ENCODE measurements at places on chromosomes 5 and 9.

DNA sequence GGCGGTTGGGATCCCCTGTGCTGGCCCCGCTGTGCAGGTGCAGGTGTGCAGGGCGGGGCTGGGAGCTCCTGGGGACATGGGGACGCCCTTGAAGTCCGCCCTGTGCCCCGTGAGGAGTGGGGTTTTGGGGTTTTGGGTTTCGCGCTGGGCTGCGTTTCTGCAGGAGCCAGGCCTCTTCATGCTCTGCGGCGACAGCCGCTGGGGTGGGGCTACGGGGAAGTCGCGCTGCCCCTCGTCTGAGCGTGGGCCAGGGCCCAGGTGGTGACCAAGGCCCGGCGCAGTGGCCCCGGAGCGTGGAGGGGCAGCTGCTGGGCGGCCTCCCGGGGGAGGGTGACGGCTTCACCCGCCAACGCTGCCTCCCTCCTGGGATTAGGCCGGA, 47.8 kb upstream of the IRX4 start:
- no peak for DNase-seq

- DNase-seq, result no peak
Measured at GRCh38 chr9:38226491-38226951, 157.5 kb upstream of the SHB start.

GRCh38 chr5:16987776-16988175, 51.7 kb upstream of the MYO10 start:
- DNase-seq, result no peak

DNA sequence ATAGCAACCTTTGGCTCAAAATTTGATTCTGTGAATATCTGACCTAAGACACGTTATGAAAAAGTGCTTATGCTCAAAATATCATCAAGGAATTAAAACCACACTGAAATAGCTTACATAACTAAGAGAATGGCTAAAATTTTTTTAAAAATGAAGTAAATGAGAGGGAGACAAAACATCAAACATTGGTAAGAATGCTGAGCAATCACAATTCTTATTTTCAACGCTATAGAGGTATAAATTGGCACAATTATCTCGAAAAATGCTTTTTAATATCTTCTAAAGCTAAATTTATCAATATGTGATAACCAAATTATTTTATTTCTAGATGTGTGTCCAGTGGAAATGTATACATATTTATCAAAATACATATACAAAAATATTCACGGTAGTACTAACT, 381.3 kb downstream of the ANXA1 start:
- DNase-seq, result no peak

GRCh38 chr5:21818370-21818720, 1034.8 kb downstream of the CDH12 start:
- no peak for DNase-seq

- DNase-seq, result no peak
Measured at GRCh38 chr5:143275512-143276363, 127.7 kb downstream of the NR3C1 start.

GRCh38 chr5:149809931-149810691, 80.0 kb downstream of the PPARGC1B start:
- no peak for DNase-seq

DNA sequence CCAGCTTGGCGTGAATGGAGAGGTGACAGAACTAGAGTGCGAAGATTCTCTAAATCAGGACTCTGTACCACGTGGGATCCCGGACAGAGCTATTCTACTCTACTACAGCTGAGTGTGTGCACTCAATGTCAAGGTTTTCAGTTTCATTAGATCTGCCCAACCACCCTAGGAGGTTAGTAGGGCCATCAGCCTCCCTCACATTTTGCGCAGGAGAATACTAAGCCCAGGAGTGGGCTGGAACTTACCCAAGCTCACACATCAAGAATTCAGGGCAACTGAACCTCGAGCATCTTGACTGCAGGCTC, 68.3 kb upstream of the TBC1D2 start:
- DNase-seq, result no peak

GRCh38 chr9:109737295-109737694, 42.7 kb upstream of the PALM2AKAP2 start:
- no peak for DNase-seq

GRCh38 chr9:13378154-13378553, 98.7 kb upstream of the MPDZ start:
- DNase-seq, result no peak

GRCh38 chr5:133744960-133745308, 132.6 kb upstream of the FSTL4 start:
- DNase-seq, result no peak

DNA sequence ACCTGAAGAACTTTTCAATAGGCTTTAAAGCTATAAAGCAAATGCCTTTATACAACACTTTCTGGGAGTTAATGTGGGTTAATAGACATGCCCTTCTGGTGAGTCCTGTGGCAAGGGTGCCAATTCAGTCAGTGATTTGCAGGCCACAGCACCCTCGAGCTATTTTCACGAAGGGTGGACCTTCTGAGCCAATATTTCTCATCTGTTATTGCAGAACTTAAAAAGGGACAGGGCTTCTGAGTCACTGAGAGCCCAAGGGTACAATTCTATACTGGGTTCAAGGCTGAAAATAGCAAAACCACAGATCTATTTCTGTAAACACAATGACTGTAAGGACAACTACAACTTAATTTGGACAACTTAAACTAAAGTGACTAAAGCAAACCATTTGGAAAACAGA, 92.8 kb downstream of the GABRG2 start:
- DNase-seq, result no peak

- no peak for DNase-seq
Measured at GRCh38 chr5:178235588-178235974, 3.0 kb upstream of the PHYKPL start.

DNA sequence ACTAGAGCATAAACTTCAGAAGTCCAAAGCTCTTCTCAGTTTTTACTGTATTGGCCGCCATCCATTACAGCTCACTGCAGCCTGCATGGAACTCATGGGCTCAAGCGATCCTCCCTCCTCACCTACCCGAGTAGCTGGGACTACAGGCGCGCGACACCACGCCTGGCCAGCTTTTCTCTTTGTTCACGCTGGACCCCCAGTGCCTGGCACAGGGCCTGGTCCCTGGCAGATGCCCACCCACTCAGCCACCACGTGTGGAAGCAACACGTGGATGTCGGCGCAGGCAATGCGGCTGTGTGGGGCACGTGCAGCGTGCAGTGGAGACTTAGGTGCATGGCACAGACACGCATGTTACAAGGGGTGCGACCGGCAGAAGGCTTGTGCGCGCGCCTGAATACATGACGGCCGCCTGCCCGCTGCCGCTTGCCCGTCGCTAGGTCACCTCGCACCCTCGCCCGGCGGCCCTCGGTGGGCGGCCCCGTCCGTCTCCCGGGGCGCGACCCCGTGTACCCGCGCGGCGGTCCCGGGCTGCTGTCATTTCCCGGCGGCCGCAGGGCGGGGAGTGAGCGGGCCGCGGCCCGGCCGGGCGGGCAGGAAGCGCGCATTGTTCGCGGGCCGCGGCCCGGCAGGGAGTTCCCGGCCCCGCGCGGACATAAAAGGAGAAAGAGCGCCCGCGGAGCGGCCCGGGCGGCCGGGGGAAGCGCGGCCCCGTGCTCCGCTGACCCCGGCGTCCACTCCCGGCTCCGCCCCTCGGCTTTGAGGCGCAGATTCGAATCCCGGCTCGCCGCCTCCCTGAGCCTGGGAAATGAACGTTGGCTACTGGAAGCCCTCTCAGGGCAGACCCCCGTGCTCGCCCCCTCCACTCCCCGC, 24.1 kb upstream of the PTGS1 start:
- no peak for DNase-seq

DNA sequence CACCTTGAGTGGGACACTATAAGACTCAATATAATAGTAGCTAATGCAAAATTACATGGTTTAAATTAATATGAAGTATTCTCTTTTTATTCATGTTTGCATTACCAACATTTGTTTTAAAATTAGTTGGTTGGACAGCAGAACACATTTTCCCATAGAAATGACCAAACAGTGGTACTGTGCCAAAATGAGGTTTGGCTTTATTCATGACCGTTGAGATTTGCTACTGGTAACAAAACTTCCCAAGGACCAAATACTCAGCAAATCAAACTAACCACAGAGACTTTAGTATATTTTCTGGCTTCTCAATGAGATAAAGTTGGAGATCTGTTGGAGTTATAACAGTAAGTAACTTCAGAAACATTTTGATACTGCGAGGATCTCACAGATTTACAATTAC, 637.8 kb upstream of the MEF2C start:
- DNase-seq, result no peak

DNA sequence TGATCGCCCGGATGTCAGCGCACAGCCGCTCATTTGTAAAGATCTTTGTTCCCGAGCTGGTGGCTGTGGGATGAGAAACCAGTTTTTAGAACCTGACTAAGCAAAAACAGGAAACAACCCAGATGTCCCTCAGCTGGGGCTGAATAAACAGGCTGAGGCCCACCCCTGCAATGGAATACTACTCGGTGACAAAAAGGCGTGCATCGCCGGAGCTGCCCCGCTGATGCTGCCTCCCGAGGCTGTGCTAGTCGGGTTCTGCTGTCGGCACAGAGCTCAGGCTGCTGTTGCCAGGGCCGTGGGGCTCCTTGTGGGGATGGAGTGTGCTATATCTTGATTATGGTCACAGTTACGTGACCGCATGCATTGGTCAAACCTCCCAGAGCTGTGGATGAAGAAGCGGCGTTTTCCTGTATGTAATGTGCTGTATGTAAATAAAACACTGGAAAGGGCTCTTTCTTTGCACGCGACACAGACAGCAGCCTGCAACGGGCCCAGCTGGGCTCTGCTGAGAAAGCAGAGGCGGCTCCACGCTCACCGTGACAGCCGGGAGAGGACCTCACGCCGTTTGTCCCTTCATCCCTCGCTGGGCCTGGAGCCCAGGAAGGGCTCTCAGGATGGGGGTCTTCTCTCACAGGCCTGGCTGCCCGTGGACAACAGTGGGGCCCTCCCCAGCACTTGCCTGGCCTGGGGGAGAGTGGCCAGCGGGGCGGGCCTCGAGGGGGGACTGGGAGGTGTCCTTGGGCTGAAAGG, 51.5 kb upstream of the RNU6ATAC start:
- DNase-seq, result peak; percentile 26

DNA sequence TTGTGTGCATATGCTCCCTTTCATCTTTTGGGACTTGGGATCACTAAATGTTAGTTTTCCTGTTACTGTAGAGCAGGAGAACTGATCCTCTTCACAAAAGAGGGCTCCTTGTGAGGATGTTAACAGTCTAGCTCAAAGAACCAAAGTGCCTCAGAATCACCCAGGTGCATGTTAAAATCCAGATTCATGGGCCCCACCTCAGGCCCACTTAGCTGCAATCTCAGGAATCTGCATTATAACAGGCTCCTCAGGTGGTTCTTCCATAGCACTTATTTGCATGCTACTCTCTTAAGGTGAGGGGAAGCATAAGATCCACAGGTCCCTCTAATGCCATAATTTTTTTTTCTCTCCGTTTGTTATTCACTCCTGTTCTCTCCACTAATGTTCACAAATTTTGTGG, 14.8 kb upstream of the MEF2C start:
- no peak for DNase-seq

- DNase-seq, result no peak
Measured at GRCh38 chr9:98083061-98083501, 26.5 kb downstream of the NANS start.
